Amniotic stem cell (primary cell): ENCODE measurements at places on chromosomes 16 and 17.

DNA sequence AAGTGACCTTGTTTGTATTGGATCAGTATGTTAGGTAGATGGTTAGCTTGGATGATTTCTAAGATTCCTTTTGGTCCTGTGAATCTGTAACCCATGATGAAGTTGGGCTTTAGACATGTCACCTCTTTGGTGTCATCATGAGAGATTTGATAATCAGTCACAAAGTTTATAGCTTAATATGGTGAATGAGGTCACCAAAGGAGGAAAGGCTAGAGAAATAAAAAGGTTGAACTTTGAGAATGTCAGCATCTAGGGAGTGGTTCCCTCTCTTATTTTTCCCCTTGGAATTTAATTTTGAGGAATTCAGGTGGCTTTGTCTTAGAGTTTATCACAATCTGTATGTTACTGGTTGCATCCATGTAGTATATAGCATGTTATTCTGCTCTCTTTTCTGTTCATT is 45.3 kb downstream of the NLK start:
- no peak for DNase-seq

DNA sequence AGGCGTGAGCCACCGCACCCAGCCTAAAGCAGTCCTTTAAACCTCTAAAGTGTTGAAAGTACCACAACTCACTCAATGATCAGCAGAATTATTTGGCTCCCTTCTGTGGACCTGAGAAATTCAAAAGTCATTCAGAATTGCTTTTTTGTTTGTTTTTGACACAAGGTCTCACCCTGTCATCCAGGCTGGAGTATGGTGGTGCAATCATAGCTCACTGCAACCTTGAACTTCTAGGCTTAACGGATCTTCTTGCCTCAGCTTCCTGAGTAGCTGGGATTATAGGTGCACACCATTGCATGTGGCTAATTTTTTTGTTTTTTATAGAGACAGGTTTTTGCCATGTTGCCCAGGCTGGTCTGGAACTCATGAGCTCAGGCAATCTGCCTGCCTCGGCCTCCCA is 44.3 kb downstream of the TRAF4 start:
- no peak for DNase-seq

GRCh38 chr16:70438585-70438968 is 323 bp downstream of the ST3GAL2 start:
- DNase-seq, result no peak

- no peak for DNase-seq
These were observed 14.2 kb upstream of the MSI2 start for GRCh38 chr17:57242148-57242547.

GRCh38 chr16:6382924-6383459 is 949.7 kb upstream of the RBFOX1 start:
- DNase-seq, result no peak

- DNase-seq, result peak; percentile 79
These were observed 266.7 kb downstream of the SOX9 start for GRCh38 chr17:72387487-72387886.

DNA sequence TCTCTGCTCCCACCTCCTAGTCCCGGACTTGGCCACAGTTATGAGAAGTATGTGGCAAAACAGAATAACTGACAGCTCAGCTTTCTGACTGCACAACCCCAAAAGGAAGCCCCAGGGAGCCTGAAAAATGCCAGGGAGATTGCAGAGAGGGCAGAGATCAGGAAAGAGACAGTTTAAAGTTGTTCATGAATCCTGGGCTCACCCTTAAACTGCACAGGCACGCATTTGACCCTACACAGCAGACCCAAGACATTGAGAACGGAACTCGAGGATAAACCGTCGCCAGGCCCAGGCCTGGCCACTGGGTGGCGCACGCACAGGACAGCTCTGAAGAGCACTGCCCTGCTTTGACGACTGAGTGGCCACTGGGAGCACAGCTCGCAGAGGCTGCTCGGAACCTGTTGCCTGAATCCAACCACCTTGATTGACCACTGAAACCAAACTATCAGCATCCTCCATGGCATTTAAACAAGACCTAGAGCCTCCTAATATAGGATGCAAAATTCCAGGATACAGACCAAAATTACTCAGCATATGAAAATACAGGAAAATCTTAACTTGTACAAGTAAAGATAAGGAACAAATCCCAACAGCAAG is 114.0 kb downstream of the C16orf95 start:
- DNase-seq, result peak; percentile 67

DNA sequence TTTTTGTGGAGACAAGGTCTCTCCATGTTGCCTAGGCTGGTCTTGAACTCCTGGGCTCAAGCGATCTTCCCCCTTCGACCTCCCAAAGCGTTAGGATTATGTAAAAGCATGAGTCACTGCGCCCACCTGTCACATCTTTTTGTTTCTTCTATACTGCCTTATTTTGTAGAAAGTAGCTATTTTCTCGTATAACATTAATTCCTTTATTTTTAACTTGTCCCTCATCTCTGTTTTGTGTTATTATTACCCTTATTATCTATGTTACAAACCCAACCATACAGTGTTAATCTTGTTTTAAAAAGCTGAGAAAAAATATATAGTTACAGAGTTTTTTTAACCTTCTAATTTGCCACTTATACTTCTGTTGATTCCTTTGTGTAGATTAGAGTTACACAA is 1.4 kb upstream of the TXNDC11 start:
- DNase-seq, result no peak

DNA sequence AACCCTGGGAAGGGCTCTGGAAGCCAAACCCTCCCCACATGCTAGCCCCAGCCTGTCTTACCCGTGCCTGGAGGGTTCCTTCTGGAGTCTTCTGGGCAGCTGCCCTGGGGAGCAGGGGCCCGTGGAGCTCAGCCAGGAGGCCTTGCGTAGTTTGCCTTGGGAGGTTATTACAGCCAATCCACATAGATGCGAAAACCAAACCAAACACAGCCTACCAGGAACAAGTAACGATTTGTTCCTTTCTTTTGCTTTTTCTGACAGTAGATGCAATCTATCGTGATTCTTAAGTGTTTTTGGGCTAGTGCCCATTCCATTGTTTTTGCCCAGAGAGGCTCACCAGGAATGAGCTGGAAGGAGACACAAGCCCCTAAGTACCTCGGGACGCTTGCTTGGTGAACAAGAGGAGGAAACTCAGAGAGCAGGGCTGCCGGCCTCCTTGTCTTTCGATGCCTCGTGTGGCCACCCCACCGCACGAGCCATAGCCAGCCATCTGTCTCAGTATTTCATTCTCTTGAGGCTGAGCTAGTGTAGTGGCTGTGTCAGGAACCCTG is 102.7 kb upstream of the NOL11 start:
- DNase-seq, result no peak

DNA sequence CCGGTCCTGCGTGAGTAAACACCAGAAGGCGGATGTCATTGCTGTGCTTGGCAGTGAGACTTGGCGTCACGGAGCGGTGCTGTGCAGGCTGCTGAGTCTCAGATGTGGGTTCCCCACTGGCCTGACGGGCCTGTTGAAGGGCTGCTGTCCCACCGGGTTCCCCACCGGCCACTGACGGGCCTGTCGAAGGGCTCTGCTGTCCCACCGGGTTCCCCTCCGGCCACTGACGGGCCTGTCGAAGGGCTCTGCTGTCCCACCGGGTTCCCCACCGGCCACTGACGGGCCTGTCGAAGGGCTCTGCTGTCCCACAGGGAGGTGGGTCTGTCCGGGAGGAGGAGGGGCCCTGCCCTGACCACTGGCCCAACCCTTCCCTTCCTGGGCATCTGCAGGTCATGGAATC is 2.8 kb downstream of the HGS start:
- DNase-seq, result no peak

- no peak for DNase-seq
These were observed 40.1 kb upstream of the JPH3 start for GRCh38 chr16:87562201-87562600.

- DNase-seq, result no peak
These were observed 86.4 kb downstream of the MRM1 start for GRCh38 chr17:36687736-36688135.
